Activated CD4-positive, alpha-beta T cell treated with anti-CD3 and anti-CD28 coated beads, Interleukin-10, Interleukin-2, amounts not matched to agents 100 ng/mL and 50 ng/mL, durations not matched to agents 16 hours and 8 hours (primary cell): ENCODE measurements at places on chromosomes 1 and 21.

GRCh38 chr1:39332291-39332690 lies 127.8 kb downstream of the MACF1 start:
- no peak for DNase-seq

GRCh38 chr1:193658691-193659090 lies 472.3 kb upstream of the B3GALT2 start:
- DNase-seq = no peak

DNA sequence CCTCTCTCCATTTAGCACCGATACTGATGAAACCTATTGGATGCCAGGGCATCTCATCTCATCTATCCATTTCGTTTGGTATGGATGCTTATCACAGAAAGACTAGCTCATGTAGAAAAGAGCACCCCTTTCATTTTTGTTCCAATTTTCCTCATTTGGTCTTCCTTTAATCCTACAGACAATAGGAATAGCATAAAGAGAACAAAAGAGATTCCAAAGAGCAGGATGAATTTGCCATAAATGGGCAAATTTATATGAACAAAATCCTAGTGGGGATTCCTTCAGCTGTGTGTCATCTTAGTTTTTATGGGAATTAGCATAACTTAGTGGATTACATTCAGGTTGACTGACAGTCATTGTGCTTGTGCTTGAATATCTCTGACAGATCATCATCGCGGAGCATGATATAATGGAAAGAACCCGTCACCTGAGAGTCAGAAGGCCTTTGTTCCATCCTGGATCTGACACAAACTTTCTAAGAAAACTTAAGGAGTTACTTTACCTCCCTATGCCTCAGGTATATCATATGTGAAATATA lies 777.5 kb upstream of the ADGRL2 start:
- DNase-seq = no peak

GRCh38 chr1:241582921-241583321 lies 50.7 kb downstream of the KMO start:
- DNase-seq = no peak

DNA sequence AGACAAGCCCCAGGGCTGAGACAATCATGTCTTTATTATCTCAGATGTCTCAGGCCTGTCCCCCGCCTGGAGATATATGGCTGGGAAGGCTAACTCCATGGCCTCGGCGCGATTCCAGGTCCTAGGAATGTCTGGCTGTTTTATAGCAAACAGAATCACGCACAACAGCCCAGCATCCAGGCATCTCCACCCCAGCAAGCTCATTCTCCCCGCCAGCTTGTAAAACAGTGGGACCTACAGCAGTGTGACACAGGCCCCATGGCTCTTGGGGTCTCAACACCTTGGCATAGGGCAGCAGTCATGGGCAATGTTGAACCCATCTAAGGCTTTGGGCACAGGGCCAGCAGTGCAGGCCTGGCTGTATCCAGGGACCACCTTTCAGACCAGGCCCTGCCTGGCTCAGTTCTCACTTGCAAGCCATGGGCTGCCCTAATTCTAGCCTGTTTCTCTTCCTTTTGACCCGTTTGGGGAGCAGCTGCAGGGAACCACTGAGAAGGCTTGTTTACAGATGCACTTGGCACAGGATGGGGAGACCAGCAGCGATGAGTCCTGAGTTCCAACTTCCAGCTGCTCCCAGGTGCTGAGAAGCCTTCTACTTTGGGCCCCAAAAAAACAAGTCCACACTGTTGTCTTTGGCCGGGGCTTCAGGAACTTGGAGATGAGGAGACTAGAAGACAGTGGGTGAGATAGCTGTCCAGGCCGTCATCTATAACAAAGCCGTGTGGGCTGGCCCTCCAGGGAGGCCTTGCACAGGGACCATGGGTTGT lies 34.4 kb downstream of the WNT4 start:
- no peak for DNase-seq

DNA sequence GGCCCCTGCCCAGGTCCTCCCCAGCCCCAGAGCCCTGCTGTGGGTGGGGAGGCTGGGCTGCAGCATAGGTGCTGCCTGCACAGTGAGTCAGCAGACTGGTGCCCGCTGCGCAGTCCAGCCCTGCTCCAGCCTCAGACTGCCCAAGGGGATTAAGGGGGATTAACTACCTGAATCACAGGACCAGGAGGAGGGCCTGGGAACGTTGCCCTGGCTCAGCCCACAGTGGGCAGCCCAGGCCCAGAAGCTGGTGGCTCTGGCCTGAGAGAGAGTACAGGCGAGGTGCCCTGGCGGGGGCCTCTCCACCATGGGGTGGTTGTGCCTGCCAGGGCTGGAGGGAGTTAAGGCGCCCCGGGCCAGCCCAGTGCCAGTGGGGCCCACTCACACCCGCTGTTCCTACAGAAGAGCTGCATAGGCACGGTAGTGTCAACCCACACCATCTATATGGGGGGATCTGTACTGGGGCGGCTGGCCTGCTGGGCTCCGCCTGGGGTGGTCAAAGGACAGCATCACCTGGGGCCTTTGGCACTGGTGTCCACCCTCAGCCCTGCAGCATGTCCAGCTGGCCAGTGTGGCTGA lies 2.3 kb downstream of the OBSCN start:
- DNase-seq = no peak

DNA sequence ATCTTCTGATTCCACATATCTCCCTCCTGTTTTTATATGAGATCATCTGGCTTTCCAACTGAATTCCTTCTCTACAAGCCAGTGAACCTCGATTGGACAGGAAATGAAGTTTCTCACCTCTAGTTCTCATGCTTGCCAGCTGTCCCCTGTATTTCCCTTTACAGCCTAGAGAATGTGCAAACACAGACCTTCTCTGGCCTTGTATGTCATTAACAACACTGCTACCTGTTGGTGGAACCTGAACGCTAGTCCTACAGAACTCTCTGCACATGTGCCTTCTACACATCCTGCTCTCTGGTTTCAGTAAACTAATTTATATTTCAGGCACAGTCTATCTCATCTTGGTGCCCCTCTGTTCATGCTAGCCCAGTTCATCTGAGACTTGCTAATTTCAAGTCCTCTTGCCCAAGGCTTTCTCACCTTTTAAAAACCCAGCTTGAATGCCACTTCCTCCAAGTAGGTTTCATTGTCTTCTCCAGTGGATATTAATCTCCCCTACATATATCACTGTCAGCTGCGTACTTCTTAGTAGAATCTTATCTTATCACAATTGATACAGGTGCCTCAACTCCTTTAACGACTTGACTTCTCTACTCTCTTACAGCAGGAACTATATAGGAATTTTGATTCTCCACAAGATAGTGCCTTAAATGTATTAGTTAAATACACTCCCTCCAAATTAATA lies 549.9 kb downstream of the PLPP3 start:
- DNase-seq = no peak

GRCh38 chr1:84889437-84889836 lies 3.6 kb downstream of the LPAR3 start:
- DNase-seq = no peak

- DNase-seq = no peak
These were observed 180.5 kb downstream of the DYRK1A start for GRCh38 chr21:37546949-37547614.

GRCh38 chr1:227263869-227264268 lies 54.4 kb downstream of the CDC42BPA start:
- no peak for DNase-seq

GRCh38 chr1:232066521-232066920 lies 439.9 kb downstream of the DISC1 start:
- DNase-seq = no peak

DNA sequence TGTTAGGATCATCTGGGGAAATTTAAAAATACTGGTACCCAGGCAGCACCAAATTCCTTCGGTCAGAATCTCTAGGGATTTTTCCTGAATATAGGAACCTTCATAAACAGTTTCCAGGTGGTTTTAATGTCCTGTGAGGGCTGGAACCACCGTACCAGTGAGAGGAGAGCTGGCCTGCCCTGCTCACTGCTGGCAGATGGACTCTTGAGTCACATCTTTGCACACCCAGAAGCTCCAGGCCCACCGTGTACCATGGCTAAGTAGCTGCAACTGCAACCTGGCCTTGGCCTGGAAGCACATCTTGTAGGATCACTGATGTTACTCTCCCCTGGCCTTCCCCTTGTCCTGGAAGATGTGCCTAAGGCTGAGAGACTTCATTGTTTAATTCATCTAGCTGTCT lies 181.5 kb downstream of the DISC1 start:
- DNase-seq = no peak

DNA sequence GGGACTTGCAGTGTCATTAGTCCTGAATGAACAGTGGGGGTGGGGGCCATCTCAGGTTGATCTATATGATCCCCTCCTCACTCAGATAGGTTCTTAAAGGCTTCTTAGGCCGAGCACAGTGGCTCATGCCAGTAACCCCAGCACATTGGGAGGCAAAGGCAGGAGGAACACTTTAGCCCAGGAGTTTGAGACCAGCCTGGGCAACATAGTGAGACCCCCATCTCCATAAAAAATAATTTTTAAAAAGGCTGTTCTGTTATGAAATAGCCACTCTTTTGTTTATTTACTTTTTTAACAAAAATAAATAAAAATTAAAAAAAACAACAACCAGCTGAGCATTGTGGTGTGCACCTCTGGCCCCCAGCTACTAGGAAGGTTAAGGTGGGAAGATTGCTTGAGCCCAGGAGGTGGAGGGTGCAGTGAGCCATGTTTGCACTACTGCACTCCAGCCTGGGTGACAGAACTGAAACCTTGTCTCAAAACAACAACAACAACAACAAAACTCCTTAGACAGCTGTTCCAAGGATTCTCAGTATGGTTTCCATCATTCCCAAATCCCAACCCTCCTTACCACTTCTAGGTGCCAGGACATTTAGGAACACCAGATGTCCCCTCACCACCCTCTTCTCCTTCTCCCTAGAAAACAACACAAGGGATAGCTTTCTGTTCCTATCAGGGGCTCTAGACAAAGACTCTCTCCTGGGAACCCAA lies 2.0 kb upstream of the TRAPPC3 start:
- DNase-seq = no peak
